Epithelial cell of proximal tubule (primary cell): ENCODE measurements at places on chromosomes 12 and 14.

- DNase-seq = no peak
Observed at GRCh38 chr12:110245369-110245772, 35.7 kb upstream of the ATP2A2 start.

- no peak for DNase-seq
Observed at GRCh38 chr12:132095520-132096409, 48.4 kb downstream of the DDX51 start.

GRCh38 chr12:67415473-67415872, 146.3 kb downstream of the CAND1 start:
- no peak for DNase-seq

GRCh38 chr12:106879612-106880011, 76.1 kb upstream of the TMEM263 start:
- no peak for DNase-seq

GRCh38 chr12:120726961-120727360, 1.3 kb downstream of the ACADS start:
- DNase-seq = no peak

- no peak for DNase-seq
Observed at GRCh38 chr12:125299840-125300239, 234.6 kb downstream of the AACS start.

DNA sequence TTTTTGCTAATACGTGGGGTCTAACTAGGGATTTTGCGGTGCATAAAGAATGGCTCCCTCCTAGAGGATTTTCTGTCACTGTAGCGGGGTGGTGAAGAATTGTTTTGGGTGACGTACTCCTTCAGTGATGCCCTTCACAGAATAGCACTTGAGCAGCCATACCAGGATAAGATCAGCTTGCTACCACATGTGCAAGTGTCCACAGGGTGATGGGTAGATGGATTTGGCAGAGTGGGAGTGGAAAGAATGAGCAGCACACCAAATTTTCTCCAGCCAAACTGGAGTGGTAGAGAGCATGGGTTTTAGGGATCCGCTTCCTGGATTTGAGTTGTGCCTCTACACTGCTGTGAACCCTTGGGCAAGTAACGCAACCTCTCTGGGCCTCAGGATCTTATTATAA, 2.3 kb downstream of the TCP11L2 start:
- no peak for DNase-seq

- DNase-seq = no peak
Observed at GRCh38 chr12:113638460-113638775, 166.7 kb upstream of the LHX5 start.

DNA sequence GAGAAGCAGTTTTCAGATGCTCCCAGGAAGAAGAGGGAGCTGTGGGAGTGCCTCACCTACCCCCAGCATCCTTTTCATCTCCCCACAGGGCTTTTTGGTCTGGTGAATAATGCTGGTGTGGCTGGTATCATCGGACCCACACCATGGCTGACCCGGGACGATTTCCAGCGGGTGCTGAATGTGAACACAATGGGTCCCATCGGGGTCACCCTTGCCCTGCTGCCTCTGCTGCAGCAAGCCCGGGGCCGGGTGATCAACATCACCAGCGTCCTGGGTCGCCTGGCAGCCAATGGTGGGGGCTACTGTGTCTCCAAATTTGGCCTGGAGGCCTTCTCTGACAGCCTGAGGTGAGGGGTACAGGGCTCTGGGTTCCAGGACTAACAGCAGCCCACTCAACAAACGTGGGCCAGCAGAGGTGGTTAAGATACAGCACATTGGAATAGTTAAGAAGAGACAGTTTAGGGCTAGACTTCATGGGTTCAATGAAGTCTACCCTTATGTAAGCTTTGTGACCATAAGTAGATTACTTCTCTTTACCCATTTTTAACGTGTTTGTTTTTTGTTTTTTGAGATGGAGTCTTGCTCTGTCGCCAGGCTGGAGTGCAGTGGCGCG, 1.5 kb downstream of the RDH5 start:
- DNase-seq = no peak

DNA sequence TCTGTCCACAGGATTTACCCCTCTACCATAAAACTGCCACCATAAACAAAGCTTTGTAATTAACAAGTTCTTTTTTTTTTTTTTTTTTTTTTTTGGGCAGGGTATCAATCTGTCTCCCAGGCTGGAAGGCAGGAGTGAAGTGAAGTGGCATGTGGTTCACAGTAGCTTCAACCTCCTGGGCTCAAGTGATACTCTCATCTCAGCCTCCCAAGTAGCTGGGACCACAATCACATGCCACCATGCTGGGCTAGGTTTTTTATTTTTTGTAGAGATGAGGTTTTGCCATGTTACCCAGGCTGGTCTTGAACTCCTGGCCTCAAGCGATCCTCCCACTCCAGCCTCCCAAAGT, 61.1 kb upstream of the NUDT4 start:
- no peak for DNase-seq

DNA sequence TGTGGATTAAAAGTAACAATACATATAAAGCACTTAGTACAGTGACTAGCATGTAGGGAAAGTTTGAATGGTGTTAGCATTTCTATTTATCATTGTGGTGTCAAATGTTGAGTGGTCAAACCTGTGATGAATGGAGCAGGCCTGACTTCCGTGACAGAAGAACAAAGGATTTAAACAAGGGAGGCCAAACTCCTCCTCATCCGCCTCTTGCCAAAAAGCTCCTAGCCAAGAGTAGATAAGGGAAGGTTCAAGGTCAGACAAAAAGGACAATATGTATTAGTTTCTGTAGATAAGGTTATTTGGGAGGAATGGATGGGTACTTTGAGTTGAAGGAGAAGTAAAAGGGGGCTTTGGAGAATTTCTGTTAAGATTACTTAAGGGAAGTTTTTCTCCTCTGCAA, 6.5 kb downstream of the RNASE7 start:
- no peak for DNase-seq

DNA sequence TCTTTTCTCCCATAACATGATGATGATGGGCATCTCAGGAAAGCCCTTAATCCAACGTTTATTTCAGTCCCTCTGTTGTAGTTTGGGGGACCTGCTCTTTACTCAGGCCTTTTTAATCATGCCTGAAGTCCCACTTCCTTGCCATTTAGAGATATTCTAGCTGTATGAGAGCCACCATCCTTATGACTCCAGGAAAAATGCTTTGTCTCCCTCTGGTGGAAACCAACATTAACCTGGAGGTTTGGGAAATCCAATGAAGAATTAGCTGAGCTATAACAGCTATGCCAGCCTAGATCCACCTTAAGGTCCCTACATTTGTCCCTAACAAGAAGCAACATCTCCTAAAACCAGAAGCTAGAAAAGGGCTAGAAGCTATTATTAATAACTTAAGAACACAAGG, 1399.1 kb downstream of the LRFN5 start:
- no peak for DNase-seq

DNA sequence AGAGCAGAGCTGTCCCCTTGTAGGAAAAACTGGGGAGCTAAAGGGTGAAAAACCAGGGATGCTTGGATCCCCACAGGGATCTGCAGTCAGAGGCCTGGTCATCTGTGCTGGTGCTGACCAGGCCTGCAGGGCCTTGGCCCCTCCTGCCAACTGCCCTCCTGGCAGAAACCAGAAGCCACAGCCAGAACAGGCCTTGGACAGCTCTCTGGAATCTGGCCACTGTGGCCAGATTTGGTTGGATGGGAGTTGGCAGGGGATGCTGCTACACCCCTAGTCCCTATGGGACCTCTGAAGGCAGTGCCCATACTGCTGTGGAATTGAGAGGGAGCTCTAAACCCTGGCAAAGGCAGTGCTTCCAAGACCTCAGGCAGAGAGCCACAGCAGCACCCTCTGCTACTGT, 9.2 kb upstream of the GPX2 start:
- DNase-seq = no peak

- DNase-seq = no peak
Observed at GRCh38 chr14:105039458-105040205, 18.7 kb upstream of the CDCA4 start.

DNA sequence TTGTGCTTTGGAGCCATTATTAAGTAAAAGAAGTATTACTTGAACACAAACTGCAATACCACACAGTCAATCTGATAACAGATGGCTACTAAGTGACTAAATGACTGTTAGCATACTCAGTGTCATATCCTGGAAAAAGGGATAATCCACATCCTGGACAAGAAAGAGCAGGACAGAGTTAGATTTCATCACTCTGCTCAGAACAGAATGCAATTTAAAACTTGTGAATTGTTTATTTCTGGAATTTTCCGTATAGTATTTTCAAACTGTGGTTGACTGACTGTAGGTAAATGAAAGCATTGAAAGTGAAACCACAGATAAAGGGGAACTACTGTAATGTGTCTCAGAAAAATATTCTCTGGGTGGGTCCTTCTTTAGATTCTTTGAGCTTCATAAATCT, 458.8 kb downstream of the TMEM117 start:
- DNase-seq = no peak

- DNase-seq = no peak
Observed at GRCh38 chr12:49674318-49674981, 32.8 kb downstream of the FMNL3 start.

GRCh38 chr14:101542391-101542790, 18.9 kb upstream of the DIO3 start:
- DNase-seq = no peak

- DNase-seq = peak; percentile 86
Observed at GRCh38 chr14:51539571-51540037, 112.1 kb upstream of the FRMD6 start.

GRCh38 chr12:9364224-9365176, 156.3 kb upstream of the PZP start:
- peak; percentile 22 for DNase-seq

DNA sequence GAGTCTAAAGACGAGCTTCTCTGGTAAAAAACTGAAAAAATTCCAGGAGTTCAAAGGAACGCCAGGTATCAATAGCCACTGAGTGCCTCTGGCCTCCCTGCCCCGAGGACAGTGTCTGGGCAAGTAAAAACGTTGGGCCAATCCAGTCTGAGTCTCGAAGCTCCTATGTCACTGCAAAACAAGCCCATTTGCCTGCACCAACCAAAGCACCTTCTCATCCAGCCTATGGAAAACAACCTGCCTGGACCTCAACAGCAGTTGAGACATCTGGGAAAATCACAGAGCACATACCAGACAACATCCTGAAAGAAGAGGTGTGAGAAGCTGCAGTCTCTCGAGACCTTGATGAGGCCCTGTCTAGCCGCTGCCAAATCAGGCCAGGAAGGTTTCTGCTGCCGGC, 56.6 kb downstream of the RNF34 start:
- DNase-seq = no peak
